ENCODE measurements at places on chromosomes 6 and 20.
A peak's percentile ranks its signal among the peaks of the same experiment; 100 is the strongest.

DNA sequence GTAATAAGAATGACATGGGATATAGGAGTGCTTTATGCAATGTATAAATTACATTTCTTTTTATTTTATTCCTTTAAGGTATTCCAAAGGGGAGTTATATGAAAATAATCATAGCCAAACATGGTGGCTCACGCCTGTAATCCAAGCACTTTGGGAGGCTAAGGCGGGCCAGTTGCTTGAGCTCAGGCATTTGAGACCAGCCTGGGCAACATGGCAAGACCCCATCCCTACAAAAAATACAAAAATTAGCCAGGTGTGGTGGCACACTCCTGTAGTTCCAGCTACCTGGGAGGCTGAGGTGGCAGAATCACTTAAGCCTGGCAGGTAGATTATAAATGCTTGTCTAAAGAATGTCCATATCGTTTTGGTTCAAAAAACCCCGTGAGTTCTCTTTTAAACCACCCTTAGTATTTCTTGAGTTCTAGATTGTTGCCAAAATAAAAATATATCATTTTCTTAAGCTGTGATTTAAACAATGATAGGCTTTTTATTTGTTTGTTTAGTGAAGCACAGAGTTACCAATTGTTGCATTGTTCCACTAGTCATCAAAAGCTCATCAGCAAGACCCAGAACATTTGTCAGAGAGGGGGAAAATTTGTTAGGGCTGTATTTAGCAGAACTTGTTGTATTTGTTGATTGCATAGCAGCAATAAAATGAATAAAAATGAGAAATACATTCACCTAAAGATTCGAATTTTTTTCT, 146.2 kb downstream of the KHDC1L start:
- no peak overlapping the region for H3K4me3 ChIP-seq
- no peak for DNase-seq
- no peaks in the 10 kb centered on the region for H3K4me1 ChIP-seq
- no peak overlapping the region for H3K27ac ChIP-seq

DNA sequence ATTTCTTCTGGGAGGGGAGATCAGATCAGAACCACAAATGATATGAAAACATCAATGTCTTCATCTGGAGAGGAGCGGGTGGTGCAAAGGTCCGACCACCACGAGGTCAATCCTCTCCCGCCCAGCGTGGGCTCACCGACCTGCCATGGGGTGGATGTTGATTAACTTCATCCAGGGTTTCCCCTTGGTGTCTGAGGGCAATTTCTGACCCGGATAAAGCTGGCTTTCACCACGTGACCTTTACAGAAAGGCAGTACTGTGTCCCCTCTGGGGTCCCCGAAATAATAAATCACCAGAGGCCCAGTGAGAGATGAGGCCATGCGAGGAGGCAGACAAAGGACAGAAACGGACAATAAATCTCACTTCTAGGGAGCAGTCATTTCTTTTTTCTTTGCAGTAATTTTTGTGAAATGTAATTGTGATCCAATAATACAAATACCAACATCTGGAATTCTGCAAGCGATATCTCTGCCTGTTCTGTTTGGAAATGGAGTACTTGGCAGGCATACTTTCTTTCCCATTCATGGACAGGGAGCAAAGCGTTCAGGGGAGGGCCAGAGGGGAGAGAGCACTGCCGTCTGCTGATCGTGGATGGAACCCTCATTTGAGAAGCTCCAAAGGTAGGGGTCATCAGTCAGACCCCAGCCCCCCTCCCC, 55.1 kb upstream of the APCDD1L start:
- H3K4me3 ChIP-seq, result no peak overlapping the region
- no peaks in the 10 kb centered on the region for H3K27me3 ChIP-seq
- H3K4me1 ChIP-seq, result peaks cover 21% of the 10 kb centered on the region

DNA sequence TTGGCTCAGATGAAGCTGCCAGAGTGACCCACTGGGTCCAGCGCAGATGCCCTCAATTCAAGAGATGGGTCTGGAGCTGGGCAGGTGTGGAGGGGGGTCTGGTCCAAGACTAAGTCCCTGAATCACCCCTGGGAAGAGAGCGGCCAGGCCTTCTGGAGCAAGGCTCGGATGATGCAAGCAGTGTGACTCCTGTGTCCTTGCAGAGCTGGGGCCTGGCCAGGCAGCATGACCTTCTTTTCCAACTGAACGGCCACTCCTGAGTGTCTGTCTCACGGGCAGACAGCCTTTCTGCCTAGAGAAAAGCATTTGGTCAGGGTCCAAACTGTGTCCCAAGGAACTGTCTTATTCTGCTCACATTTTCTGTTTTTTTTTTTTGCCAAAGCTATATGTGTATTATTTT, 42.6 kb upstream of the FNDC1 start:
- H3K4me3 ChIP-seq, result no peak overlapping the region
- peak overlapping the region; percentile 46 for H3K27ac ChIP-seq
- peaks cover 34% of the 10 kb centered on the region for H3K4me1 ChIP-seq

GRCh38 chr6:77089776-77090175, 373.5 kb downstream of the HTR1B start:
- no peaks in the 10 kb centered on the region for H3K36me3 ChIP-seq
- no peak overlapping the region for H3K4me3 ChIP-seq
- DNase-seq, result no peak

- H3K27me3 ChIP-seq, result no peaks in the 10 kb centered on the region
- no peaks in the 10 kb centered on the region for H3K36me3 ChIP-seq
- no peaks in the 10 kb centered on the region for H3K4me1 ChIP-seq
- no peak overlapping the region for H3K27ac ChIP-seq
- no peak for DNase-seq
These were observed 94.2 kb downstream of the OLIG3 start for GRCh38 chr6:137399881-137400443.

GRCh38 chr6:108142240-108142639, 23.6 kb upstream of the NR2E1 start:
- H3K4me3 ChIP-seq, result no peak overlapping the region
- H3K27ac ChIP-seq, result no peak overlapping the region
- no peaks in the 10 kb centered on the region for H3K4me1 ChIP-seq
- H3K36me3 ChIP-seq, result no peaks in the 10 kb centered on the region
- no peak for DNase-seq

DNA sequence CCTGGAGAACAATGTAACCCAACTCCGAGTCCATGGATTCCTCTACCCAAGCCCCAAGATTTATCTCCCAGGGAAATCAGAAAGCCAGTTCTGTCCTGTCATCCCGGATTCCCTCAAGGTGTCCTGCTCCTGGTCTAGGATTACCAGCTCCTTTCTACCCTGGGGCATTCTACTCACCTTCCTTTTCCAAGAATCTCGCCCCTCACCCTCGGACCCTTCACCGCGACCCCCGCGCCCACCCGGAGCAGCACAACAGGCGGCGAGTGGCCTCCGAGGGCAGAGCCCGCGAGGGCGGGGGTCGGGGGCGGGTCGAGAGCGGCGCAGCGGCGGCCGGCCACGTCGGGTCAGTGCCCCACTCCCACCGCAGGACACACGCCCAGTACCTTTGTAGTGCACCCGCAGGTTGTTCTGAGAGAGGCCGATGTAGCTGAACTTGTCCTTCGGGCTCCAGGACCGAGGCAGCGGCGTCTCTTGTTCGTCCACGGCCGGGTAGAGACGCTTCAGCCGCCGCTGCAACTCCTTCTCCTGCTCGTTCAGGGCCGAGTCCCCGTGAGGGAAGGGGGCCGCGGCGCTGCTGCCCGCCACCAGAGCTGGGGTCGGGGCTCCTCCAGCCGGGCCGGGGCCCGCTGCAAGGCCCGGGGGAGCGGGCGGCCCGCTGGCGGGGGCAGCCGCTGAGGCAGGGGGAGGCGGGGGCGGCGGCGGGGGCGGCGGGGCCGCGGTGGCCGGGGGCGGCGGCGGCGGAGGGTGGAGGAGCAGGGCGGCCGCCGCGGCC, 897 bp downstream of the RANBP9 start:
- H3K4me1 ChIP-seq, result peaks cover 6% of the 10 kb centered on the region
- H3K36me3 ChIP-seq, result no peaks in the 10 kb centered on the region
- H3K4me3 ChIP-seq, result peak overlapping the region; percentile 86
- H3K27me3 ChIP-seq, result no peaks in the 10 kb centered on the region

DNA sequence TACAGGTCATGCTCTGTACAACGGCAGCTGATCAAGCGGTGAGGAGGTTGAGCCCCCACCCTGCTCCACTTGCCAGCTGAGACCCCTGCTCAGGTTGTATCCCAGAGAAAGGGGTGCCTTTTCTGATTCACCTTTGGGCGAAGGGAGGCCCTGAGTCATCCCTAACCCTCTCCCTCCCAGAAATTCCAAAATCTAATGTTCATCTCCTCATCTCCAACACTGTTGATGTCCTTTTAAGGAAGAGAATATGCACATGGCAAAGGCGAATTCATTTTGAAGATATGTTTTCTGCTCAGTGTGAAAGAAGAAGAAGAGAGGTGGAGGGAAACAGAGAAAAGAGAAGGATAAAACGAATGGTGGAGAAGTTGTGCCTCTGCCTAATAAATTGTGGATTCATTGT, 120.5 kb downstream of the SCML4 start:
- H3K4me3 ChIP-seq, result no peak overlapping the region
- H3K4me1 ChIP-seq, result no peaks in the 10 kb centered on the region
- no peak for DNase-seq
- no peaks in the 10 kb centered on the region for H3K36me3 ChIP-seq

- H3K4me1 ChIP-seq, result no peaks in the 10 kb centered on the region
- H3K36me3 ChIP-seq, result no peaks in the 10 kb centered on the region
- H3K27me3 ChIP-seq, result no peaks in the 10 kb centered on the region
These were observed 114.1 kb upstream of the RREB1 start for GRCh38 chr6:6993503-6994237.

- H3K4me3 ChIP-seq, result no peak overlapping the region
- H3K36me3 ChIP-seq, result no peaks in the 10 kb centered on the region
These were observed 38.6 kb downstream of the OVOL2 start for GRCh38 chr20:18019068-18019467.

- H3K27me3 ChIP-seq, result no peaks in the 10 kb centered on the region
- H3K27ac ChIP-seq, result no peak overlapping the region
- H3K36me3 ChIP-seq, result no peaks in the 10 kb centered on the region
- H3K4me1 ChIP-seq, result no peaks in the 10 kb centered on the region
These were observed 8.3 kb downstream of the WRNIP1 start for GRCh38 chr6:2773449-2773848.

DNA sequence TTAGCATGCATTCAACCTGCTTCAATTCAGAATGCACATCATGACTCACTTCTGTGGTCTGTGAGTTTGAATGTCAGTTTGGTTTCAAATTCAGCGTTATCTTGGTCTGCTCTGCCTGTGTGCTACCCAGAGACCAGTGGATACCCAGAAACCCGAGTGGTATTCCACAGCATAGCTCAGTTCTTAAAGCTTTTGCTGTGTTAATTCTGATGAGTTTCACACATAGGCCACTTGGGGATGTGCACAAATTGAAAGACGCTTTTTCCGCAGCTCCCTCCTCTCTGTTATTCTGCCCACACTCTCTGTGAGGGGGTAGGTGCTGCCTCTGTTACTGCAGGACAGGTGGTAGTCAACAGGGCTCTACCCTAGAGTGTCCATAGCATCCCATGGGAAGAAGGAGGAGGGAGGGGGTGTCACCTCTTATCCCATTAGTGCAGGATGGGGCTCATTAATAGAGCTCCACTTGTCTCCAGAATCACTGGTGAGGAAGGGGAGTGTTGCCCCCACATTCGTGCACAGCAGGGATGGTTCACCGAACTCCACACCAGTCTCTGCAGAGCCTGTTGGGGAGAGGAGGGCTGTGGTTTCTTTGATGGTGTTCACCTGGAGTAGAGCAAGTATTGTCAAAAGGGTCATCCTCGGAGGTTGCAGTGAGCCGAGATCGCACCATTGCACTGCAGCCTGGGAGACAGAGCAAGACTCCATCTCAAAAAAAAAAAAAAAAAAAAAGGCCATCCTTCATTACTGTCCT, 29.2 kb upstream of the SDCBP2 start:
- H3K4me1 ChIP-seq, result no peaks in the 10 kb centered on the region
- H3K27ac ChIP-seq, result no peak overlapping the region
- H3K36me3 ChIP-seq, result no peaks in the 10 kb centered on the region
- H3K27me3 ChIP-seq, result no peaks in the 10 kb centered on the region

DNA sequence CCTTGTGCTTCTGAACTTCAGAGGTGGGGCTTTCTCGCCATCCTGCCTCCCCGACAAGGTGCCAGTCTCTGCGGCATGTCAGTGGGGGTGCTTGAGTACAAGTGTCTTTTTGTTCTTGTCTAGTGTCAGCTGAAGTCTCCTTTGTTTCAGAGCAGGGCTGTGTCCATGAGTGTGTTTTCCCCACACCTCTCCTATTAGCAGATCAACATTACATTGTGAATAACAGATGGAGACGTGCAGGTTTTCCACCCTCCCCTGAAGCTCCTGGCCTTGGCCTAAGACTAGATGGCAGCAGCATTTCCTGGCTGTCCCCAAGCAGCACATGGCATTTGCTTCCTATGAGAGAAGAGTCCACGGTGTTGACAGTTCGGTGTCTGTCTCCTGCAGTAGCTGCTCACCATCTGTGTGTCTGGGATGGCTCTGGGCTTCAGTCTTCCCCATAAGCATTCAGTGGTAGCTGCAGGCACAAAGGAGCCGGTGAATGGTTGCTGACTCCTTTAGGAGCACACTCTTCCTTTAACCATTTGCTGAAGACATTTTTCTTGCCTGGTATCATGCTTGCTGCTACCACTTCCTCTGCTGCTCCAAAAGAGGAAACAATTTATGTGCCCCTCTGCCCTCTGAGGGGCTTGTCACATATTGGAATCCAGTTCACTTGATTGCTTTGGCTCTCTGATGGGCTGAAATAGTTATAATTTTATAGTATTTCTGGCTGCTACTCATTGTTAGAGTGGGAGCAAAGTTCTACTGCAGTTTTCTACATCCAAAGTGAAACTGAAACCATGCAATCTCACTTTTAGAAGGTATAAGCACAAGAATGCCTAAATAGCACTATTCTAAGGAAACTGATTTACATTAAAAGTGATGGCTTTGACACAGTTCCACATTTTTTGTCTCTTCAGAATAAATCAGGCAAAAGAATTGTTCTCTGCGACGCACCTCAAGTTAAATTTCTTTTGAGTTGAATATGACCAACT, 913.0 kb downstream of the C6orf118 start:
- H3K4me3 ChIP-seq, result no peak overlapping the region
- H3K4me1 ChIP-seq, result no peaks in the 10 kb centered on the region
- H3K27ac ChIP-seq, result no peak overlapping the region
- no peak for DNase-seq
- no peaks in the 10 kb centered on the region for H3K36me3 ChIP-seq

DNA sequence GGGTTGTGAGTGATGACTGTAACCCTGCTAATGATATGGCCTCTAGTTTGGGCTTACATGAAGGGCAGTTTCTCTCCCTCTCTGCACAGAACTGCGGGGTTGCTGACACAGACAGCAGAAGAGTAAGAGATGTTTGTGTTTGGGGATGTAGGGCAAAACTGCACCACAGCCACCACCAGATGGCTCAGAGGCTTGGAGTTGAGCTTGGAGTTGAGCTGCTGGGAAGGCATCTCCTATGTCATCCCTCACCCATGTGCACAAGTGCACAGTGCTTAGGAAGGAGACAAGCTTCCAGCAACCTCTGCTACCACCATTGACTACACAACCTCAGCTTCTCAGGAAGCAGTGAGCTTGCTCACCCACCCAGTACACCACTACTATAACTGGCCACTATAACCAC, 303.9 kb upstream of the DEFB112 start:
- H3K27me3 ChIP-seq, result no peaks in the 10 kb centered on the region
- no peak overlapping the region for H3K27ac ChIP-seq
- no peaks in the 10 kb centered on the region for H3K36me3 ChIP-seq
- DNase-seq, result no peak
- H3K4me3 ChIP-seq, result no peak overlapping the region
- H3K4me1 ChIP-seq, result no peaks in the 10 kb centered on the region

GRCh38 chr6:109296452-109296851, 85.8 kb downstream of the CD164 start:
- H3K27me3 ChIP-seq, result no peaks in the 10 kb centered on the region
- peaks cover 6% of the 10 kb centered on the region for H3K4me1 ChIP-seq
- H3K36me3 ChIP-seq, result no peaks in the 10 kb centered on the region
- DNase-seq, result no peak
- H3K27ac ChIP-seq, result no peak overlapping the region

GRCh38 chr6:39931607-39932006, 2.7 kb downstream of the MOCS1 start:
- H3K27ac ChIP-seq, result no peak overlapping the region
- peaks cover 7% of the 10 kb centered on the region for H3K4me1 ChIP-seq
- no peaks in the 10 kb centered on the region for H3K27me3 ChIP-seq
- no peak for DNase-seq
- no peaks in the 10 kb centered on the region for H3K36me3 ChIP-seq
- no peak overlapping the region for H3K4me3 ChIP-seq

All from testis (tissue), 5 donors.